NT2/D1 (cell line): ENCODE measurements at places on chromosomes 5 and 9.
A peak's percentile ranks its signal among the peaks of the same experiment; 100 is the strongest.

GRCh38 chr9:130296783-130297055 lies 31.2 kb downstream of the HMCN2 start:
- no peak for DNase-seq

DNA sequence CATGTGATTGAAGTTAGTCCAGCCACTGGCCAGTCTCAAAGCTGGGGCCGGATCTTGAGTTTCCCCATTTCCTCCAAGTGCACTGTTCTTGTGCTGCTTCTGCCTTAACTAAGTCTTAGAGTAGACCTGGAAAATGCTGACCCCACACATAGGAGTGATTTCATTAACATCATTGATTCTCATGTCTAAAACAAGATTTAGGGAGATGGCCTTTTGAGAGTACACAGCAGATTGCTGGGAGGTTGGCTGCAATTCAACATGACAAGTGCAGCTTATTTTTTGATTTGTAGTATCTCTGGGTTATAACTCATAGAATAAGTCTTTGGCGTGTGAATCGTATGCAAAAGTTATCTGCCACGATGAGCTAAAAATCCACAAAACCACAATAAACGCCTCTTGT lies 131.0 kb downstream of the CMYA5 start:
- no peak for DNase-seq

- DNase-seq, result no peak
Observed at GRCh38 chr5:84255315-84255714, 129.4 kb downstream of the EDIL3 start.

- no peak for DNase-seq
Observed at GRCh38 chr9:89481538-89481915, 16.4 kb downstream of the SEMA4D start.

- peak; percentile 42 for DNase-seq
Observed at GRCh38 chr5:431001-431710, 11.8 kb upstream of the EXOC3 start.

GRCh38 chr9:99076030-99076429 lies 28.9 kb upstream of the TGFBR1 start:
- no peak for DNase-seq

DNA sequence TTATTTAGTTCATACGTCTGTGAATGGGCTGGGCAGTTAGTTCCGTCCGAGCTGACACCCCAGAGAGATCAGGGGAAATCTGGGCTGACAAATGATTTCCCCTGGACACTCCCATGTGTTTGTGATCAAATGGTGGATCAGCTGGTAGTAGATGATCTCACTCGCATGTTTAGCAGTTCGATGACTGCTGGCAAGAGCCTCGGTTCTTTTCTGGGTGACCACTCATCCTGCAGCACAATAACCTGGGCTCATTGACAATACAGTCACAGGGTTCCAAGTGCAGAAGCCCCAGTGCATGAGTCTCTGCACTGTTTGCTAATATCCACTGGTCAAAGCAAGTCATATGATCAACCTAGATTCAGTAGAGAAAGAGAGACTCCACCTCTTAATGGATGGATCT lies 155.9 kb downstream of the NR2F1-AS1 start:
- DNase-seq, result no peak

GRCh38 chr9:78552802-78553201 lies 255.9 kb downstream of the PSAT1 start:
- DNase-seq, result no peak

GRCh38 chr9:4938496-4938895 lies 46.6 kb upstream of the JAK2 start:
- no peak for DNase-seq

DNA sequence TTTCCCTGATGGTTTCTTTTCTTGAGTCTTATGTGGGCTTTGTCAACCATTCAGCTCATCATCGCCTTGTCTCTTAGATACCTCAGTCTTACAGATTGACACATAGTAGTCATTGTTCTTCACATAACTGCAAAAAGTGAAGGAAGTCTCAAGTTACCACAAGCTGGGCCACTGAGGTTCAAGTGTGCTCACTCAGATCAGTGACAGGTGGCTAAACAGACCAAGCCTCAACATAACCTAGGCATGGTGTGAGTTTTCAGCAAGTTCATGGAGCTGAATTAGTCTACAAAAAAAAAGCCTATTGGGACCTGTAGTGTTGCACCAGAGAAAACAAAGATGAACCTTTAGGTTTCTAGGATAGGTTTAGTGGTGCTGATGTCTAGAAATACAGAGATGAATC lies 58.2 kb downstream of the RFK start:
- no peak for DNase-seq

DNA sequence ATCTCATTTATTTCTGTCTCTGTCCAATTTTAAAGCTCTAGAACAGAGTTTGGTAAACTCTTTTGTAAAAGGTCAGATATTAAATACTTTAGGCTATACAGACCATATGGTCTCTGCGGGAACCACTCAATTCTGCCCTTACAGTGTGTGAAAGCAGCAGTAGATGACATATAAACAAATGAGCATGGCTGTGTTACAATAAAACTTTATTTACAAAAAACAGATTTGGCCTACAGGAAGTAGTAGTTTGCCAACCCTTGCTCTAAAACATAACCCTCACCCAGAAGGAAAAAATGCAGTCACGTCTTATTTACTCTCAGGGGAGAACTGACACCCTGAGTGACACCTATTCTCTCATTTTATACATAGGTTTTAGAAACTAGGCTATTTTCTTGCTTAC lies 220.4 kb downstream of the DEPDC1B start:
- no peak for DNase-seq

- DNase-seq, result no peak
Observed at GRCh38 chr5:77912721-77913120, 136.6 kb upstream of the TBCA start.

GRCh38 chr9:21943464-21943863 lies 50.7 kb downstream of the CDKN2A start:
- no peak for DNase-seq

DNA sequence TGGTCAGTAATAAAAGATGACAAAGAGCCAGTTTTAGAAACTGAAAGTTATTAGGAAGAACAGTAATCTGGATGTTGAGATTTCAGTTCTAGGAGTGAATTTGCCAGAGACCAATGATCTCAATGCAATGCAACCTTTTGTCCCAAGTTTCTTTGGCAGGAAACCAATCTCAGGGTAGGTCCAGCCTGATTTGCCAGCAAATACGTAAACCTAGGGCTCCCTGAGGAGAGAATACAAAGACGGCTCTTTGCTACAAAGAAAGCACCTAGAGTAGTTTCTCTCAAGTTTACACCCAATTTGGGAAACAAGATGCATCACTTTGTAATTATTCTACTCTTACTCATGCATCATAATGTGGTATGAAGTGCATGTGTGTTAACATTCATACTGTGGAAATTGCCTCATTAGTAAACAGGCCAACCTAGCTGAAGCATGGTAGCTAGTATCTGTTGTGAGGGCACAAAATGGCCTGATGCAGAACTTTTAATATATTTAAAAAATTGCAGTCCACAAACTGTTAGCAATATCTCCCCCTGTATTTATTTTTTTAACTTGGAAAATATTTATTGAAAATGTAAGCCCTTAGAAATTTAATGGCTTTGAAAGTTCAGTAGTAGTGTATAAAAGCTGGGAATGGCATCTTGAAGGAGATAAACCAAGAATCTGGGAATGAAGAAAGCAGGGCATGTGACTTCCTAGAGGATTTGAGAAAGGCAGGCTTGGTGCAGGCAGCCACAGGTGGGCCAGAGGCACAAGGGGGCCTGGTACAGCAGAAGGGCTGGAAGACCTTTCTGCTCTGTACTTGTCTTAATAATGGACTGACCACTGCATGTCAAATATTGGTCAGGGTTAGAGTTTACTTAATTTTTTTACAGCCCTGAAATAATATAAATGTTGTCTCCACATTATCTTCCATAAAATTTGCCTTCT lies 59.5 kb downstream of the MAST4 start:
- DNase-seq, result no peak

GRCh38 chr5:138543730-138544104 lies 681 bp upstream of the ETF1 start:
- DNase-seq, result no peak

DNA sequence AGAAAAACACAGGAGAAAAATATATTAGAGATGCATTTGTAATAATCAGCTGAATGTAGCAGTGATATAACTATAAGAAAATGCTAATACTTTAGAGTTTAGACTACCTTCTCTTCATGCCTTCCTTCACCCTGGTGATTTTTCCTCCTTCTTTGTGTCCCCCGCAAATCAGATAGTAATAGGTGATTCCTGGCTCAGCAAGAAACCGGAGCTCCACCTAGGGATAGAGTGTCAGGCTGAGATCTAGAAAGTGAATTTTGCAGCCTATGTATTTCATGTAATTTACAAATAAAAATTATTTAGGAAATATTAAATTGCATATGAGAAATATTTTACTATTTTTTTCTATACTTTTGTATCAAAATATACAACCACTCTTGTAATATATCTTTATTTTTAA lies 109.8 kb upstream of the ST8SIA4 start:
- no peak for DNase-seq

DNA sequence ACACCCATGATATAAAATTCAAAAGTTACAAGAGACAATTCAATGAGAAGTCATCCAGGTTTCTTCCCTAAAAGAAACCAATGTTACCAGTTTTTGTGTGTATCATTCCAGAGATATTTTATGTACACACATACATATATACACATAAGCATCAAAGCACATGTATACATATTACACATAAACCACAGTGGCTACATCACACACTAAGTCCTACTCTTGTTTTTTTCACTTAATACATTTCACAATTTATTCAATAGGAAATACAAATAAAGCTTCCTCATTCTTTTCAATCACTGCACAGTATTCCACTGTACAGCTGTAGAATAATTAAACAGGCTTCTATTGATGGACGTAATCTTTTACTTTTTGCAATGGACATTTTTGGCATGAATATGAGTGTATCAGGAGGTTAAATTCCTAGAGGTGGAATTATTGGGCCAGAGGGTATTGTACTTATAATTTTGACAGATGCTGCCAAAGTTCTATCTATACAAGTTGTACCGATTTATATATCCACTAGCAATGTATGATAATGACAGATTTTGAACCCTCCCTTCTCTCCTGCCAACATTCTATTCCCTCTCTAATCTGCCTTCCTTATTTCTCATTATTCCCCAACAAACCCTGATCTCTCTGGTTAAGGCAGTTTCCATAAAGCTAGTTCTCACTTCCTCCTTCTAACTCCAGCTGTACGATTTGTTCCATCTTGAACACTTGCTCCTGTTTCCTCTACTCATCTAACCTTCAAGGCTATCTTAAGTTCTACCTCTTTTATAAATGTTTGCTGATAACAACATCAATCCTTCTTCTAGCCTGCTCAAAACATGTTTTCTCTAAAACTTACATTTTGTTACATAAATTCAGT lies 35.2 kb downstream of the MRPS27 start:
- no peak for DNase-seq

DNA sequence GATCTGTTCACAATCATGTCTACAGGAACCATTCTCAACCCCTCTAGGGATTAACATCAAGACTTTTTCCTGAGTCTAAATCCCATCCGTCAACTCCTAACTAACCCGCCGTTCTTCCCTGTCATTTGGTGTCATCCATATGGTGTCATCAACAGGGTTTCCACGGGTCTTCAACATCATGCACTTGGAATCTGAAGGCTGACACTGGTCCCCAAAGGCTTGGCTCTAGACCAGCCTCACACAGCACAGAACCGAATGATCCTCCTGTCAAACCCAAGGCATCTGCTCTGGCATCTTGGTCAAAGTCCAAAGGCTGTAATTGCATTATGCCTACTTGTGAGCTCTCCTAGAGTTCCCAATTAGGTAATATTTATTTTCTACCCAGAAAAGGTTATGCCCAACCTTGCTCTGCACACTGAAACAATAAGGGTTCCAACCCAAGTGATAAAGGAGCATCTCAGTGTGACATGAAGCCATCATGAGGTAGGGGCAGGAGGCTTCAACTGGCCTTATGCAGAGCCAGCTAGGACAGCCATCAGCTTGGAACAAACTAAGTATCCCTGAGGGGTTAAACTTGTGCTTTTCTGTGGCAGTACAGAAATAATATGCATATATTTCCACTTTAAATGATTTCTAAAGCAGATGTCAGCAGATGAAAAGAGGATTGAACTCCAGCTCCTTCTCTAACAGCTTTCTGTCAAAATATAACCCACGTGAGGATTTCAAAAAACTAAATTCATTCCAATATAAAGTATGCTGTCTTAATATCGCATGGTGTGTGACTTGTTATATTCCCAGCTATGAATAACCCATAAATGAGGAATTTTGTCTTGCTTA lies 13.9 kb downstream of the ENC1 start:
- DNase-seq, result no peak

GRCh38 chr9:93114984-93115335 lies 18.9 kb downstream of the CARD19 start:
- no peak for DNase-seq
